Hepatocyte (in vitro differentiated cells): ENCODE measurements at places on chromosomes 5 and 9. TPM values are rescaled to one million over a fixed set of nuclear protein-coding genes. Genes with fewer than 3 reads are reported as not detected.

GRCh38 chr5:61184708-61185107 is 22.4 kb upstream of the SMIM15 start:
- H3K4me3 ChIP-seq: no peak overlapping the region
- DNase-seq: no peak
- H3K27me3 ChIP-seq: no peaks in the 10 kb centered on the region
- H3K4me1 ChIP-seq: no peaks in the 10 kb centered on the region

DNA sequence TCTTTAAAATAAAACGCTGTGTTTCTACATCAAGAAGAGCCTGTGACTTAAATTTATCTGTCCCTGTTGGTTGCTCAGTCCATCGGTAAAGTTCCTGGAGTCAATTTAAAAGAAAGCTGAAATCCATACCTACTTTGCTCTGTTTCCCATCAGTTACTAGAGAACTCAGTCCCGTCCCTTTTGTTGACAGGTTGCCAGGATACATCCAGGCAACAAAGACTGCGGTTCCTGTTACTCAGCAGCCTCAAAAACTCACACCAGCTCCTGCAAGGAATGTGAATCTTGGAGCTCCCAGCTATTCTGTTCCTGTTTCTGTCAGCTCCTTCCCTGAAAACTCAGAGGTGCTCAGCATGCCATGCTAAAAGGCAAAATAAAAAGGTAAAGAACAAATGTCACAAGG is at the start of gene ZNF474:
ZNF474 (plus strand) TSS at position 241 of the 400 bp plus-strand sequence. CDS start 22,445 bp downstream, outside the sequence.
- no peak within 1 kb of the TSS for H3K4me3 ChIP-seq
- peaks cover 10% of the 10 kb centered on the region for H3K4me1 ChIP-seq
- no peak within 1 kb of the TSS for H3K27ac ChIP-seq
- no peaks in the 10 kb centered on the region for H3K27me3 ChIP-seq
- peak; percentile 85 for DNase-seq
- no peaks in the 10 kb centered on the region for H3K36me3 ChIP-seq

DNA sequence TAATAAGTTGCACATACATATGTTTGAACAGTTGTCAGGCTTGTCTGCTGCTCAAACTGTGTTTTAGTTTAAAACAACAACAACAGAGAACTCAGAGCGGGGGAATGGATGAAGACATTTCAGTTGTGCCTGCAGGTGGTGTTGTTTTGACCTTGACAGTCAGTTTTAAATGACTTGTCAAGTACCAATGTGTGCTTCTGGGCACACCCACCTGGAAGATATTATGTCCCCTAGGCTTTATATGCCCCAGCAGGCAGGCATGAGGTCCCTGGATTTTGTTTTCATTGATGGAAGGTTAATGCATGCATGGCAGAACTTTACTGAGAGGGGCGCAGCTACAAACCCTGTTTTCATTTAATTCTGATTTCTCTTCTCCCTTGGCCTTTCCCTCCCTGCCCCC is 84.6 kb downstream of the AOPEP start:
- no peak overlapping the region for H3K27ac ChIP-seq
- no peaks in the 10 kb centered on the region for H3K36me3 ChIP-seq
- DNase-seq: no peak

DNA sequence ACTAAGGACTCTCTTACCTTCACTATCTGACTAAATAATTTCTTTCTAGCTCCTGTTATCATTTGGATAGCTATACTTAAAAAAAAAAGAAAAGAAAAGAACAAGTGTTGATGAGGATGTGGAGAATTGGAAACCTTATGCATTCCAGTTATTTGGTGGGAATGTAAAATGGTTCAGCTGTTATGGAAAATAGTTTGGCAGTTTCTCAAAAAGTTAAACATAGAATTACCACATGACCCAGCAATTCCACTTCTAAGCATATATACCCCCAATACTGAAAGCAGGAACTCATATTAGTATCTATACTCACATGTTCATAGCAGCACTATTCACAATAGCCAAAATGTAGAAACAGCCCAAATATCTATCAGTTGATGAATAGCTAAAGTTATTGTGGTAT is 61.1 kb downstream of the GNA14 start:
- no peak for DNase-seq
- H3K4me3 ChIP-seq: no peak overlapping the region
- H3K27me3 ChIP-seq: no peaks in the 10 kb centered on the region
- peaks cover 19% of the 10 kb centered on the region for H3K4me1 ChIP-seq

DNA sequence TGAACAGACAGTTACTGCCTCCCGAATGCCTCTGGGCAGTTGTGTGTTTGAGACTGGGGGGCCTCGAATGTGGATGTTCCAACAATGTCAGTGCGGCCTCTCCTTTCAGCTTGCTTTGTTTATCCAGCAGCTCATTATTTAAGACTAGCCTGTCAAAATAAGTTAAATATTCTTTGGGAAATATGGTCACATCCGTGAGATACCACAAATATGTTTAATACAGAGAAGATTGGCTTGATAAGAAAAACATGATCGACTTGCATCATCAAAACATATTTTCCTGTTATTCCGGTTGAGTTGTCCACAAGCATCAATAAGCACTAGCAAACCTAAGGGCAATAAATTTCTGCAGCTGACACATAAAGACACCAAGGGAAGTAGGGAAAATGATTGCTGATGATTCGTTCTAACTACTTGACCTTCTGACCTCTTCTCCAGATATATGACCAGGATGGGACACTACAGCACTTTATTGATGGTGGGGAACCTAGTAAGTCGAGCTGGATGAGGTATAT is 66.5 kb downstream of the PRDM6 start:
- no peaks in the 10 kb centered on the region for H3K27me3 ChIP-seq
- DNase-seq: no peak
- H3K4me1 ChIP-seq: peaks cover 36% of the 10 kb centered on the region

DNA sequence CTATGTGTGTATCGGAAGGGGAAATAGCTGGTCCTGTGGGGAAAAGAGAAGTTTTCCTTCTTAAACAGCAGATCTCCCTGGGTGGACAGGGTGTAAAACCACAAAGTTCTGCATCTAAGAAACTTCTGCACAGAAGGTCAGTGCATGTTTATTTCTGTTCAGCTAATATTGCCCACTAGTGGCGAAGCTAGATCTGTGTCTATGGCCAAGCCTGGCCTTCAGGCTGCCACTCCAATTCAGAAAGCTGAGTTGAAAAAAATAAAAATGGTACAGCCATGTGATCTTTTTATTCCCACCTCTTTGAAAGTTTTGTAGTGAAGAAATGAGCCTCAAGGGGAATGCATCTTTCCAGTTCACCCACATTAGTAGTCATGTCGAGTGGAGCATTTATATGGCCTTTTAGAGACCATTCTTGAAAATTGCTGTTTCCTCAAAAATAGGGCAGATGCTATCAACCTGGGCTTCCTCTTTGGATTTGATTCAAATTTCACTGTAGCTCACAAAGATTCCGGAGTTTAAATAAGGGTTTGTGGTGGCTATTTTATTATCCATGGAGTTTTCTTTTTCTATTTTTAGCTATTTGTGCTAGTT is 488.0 kb downstream of the PRELID2 start:
- DNase-seq: peak; percentile 68
- H3K4me1 ChIP-seq: no peaks in the 10 kb centered on the region
- no peak overlapping the region for H3K4me3 ChIP-seq
- H3K27ac ChIP-seq: no peak overlapping the region
- no peaks in the 10 kb centered on the region for H3K36me3 ChIP-seq
- no peaks in the 10 kb centered on the region for H3K27me3 ChIP-seq

DNA sequence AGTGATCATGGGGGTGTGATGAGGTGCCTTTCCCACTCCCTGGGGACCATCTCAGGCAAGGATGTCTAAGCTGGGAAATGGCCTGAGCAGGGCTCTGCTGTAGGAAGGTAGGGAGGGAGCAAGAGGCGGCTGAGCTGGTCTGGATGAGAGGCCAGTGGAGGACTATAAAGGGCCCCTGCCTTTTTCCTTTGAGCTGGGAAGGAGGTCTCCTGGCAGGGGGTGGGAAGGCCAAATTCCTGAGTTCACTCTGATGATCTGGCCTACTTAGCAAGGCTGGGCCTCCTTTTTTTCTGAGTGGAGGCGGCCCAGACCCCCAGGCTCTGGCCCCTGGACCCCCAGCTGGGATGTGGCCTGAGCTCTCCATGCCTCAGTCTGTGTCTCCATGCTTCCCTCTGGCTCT is 14.3 kb upstream of the PITX1 start:
- H3K4me3 ChIP-seq: no peak overlapping the region
- no peak overlapping the region for H3K27ac ChIP-seq
- DNase-seq: no peak
- peaks cover 29% of the 10 kb centered on the region for H3K27me3 ChIP-seq
- no peaks in the 10 kb centered on the region for H3K36me3 ChIP-seq

- H3K4me3 ChIP-seq: no peak overlapping the region
- H3K27me3 ChIP-seq: no peaks in the 10 kb centered on the region
- H3K4me1 ChIP-seq: no peaks in the 10 kb centered on the region
- no peaks in the 10 kb centered on the region for H3K36me3 ChIP-seq
- no peak overlapping the region for H3K27ac ChIP-seq
Observed at GRCh38 chr9:29245351-29245750, 1672.1 kb upstream of the C9orf72 start.

DNA sequence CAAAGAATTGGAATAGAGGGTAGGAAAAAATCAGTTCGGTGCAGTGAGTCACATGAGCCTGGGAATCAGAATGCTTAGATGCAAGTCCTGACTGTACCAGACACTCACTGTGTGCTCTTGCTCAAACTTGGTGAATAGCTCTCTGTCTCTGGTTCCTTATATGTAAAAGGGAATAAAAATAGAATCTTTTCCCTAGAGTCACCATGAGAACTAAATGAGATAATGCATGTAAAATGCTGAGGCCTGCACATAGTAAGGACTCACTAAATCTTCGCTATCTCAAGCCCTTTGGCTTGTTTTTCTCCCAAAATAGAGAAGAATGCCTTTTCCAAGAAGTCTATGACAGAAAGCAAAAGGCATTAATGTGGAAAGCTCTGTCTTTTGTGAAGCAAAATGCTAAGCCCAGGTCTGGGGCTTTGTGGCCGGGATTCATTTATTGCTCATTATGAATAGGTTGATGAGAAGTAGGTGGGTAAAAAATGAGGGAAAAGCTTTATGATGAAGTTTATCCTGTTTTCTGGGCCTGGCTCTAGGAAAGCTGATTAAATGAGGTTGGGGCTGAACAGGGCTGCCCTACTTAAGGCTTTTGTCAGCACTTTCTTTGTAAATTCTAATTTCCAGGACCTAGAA is 483.3 kb downstream of the DMAC1 start:
- H3K4me3 ChIP-seq: no peak overlapping the region
- peaks cover 12% of the 10 kb centered on the region for H3K4me1 ChIP-seq
- no peaks in the 10 kb centered on the region for H3K27me3 ChIP-seq

- no peak overlapping the region for H3K4me3 ChIP-seq
- H3K27ac ChIP-seq: no peak overlapping the region
- H3K4me1 ChIP-seq: no peaks in the 10 kb centered on the region
- no peaks in the 10 kb centered on the region for H3K36me3 ChIP-seq
Observed at GRCh38 chr5:158798140-158798539, 301.6 kb downstream of the EBF1 start.

DNA sequence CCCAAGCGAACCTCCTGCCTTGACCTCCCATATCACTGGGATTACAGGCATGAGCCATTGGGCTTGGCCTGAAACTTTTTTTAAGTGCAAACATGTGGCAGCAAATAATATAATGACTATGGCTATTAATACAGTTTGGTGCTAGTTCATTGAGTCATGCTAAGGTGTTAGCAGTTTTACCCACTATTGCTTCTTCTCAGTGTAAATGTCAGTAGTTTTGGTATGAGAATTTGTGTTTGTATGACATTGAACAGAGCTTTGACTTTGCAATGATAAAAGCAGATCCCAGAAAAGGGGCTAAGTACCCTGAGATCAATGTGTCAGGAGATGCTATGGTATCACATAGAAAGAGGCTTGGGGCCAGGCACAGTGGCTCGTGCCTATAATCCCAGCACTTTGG is 67.2 kb downstream of the WDR41 start:
- DNase-seq: no peak
- H3K4me1 ChIP-seq: peaks cover 26% of the 10 kb centered on the region
- H3K4me3 ChIP-seq: no peak overlapping the region

GRCh38 chr5:158801893-158802292 is 297.8 kb downstream of the EBF1 start:
- no peak for DNase-seq
- H3K4me3 ChIP-seq: no peak overlapping the region
- no peaks in the 10 kb centered on the region for H3K27me3 ChIP-seq
- no peaks in the 10 kb centered on the region for H3K36me3 ChIP-seq

DNA sequence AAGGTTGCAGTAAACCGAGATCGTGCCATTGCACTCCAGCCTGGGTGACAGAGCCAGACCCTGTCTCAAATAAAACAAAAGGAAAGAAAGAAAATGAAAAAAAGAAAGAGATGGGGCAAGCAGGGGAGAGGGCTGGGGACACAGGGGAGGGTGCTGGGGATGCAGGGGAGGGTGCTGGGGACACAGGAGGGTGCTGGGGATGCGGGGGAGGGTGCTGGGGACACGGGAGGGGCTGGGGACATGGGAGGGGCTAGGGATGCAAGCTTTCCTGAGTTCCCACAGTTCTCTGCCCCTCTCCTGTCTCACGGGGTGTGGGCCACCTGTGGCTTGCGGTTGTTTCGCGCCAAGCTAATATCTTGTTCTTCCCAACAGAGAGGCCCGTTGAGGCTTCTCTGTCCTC is 7.2 kb downstream of the PDCD6 start:
- no peak overlapping the region for H3K27ac ChIP-seq
- DNase-seq: no peak
- H3K4me3 ChIP-seq: no peak overlapping the region
- peaks cover under 1% of the 10 kb centered on the region for H3K4me1 ChIP-seq

DNA sequence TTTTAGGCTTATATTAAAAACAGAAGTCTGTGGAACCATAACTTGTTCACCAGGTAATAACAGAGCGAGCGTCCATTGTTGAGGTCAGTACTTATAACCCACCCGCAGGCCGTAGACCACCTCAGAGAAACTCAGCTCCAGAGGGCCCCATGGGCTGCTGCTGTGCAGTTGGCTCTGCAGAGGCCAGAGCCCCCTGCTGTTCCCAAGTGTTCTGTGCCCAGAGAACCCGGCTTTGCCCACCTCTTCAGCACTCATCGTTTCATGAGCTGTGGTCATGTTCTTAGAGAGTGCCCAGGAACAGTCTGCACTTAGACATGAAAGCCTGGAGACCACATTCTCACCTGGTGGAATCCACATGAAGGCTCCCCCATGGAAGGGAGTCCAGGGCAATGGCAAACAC is 50.4 kb upstream of the SLC2A8 start:
- no peaks in the 10 kb centered on the region for H3K27me3 ChIP-seq
- no peak for DNase-seq
- H3K36me3 ChIP-seq: no peaks in the 10 kb centered on the region
- H3K4me3 ChIP-seq: no peak overlapping the region
- no peaks in the 10 kb centered on the region for H3K4me1 ChIP-seq

DNA sequence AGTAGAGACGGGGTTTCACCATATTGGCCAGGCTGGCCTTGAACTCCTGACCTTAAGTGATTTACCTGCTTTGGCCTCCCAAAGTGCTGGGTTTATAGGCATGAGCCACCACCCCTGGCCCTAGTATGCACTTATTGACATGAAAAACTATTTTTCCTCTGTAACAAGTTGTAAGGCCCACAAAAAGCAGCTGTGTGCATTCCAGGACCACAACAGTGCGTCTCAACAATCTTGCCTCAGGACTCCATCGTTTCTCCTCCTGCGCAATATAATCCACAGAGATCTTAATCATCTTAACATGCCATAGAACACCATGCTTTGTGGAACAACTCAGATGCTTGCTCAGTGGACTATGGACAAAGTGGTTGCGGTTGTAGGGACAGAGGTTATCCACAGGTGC is 10.2 kb downstream of the OR2V1 start:
- DNase-seq: no peak
- no peak overlapping the region for H3K27ac ChIP-seq
- no peaks in the 10 kb centered on the region for H3K36me3 ChIP-seq

PTAR1 gene
- total RNA-seq: 69.7 and 75.1 TPM in 2 replicates

N4BP3 gene
- 1.4 and 2.3 TPM in 2 replicates for total RNA-seq

ACOT12 gene
- 9.6 and 10.2 TPM in 2 replicates for total RNA-seq

CLK4 gene
- 28.4 and 29.9 TPM in 2 replicates for total RNA-seq

WDR41 gene
- 62.4 and 80.5 TPM in 2 replicates for total RNA-seq

SCGB3A2 gene
- 32.0 and 33.6 TPM in 2 replicates for total RNA-seq

PLCXD3 gene
- 2.2 and 2.4 TPM in 2 replicates for total RNA-seq

SLC34A1 gene
- total RNA-seq: 0.12 TPM in 1 of 2 replicates, not detected in the other

PCA3 gene
- total RNA-seq: 0.16 TPM in 1 of 2 replicates, not detected in the other

ZNF883 gene
- 2.8 and 5.7 TPM in 2 replicates for total RNA-seq

TLR4 gene
- 1.7 and 2.4 TPM in 2 replicates for total RNA-seq
